ENCODE measurements at places on chromosomes 3 and 15.

DNA sequence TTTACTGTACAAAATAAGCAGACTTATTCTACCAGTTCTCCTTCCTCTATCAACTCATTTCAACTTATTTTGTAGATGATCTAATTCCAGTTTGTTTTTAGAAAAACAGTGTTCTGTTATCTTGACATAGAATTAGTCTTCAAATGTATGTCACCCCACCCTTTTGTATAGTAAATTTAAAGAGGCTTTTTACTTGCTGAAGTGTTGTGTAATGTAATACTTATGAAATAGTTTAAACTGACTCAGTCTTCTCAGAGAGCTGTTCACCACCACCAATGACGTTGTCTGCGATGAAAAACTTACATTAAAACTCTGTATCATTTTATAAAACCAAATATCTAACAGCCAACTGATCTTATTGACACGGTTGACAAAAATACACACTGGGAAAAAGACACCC lies 82.9 kb downstream of the RAP2B start:
- DNase-seq, result peak; percentile 45

DNA sequence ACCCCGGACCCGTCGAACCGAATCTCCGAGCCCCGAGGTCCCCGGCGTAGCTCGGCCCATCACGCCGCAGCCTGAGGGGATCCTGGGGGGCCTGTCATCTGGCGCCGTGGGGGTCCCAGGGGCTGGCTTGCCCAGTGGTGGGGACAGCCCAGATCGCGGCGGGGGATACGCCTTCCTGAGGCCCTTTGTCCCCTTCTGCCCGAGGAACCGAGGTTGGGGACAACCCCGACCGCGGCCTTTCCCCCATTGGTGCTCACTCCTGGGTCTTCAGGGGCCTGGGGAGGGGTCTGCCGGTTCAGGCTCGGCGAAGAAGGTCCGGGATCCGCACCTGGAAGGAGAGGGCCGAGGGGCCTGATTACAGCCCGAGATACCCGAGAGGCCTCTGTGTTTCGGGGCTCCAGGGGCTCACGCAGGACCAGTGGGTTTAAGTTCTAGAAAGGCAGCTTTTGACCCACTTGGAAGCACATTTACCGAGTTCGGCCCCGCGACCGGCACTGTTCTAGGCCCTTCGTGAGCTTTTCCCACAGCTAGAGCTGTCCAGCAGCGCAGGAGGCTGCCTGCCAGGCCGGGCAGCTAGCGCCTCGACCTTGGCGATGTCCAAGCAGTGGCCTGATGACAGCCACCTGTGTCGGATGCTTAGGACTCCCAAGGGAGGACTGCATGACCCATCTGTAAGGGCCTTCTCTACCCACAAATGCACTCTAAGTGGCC lies 504 bp downstream of the ABHD2 start:
- DNase-seq, result peak; percentile 48

- no peak for DNase-seq
These were observed 9.4 kb upstream of the CSTA start for GRCh38 chr3:122315619-122316018.

DNA sequence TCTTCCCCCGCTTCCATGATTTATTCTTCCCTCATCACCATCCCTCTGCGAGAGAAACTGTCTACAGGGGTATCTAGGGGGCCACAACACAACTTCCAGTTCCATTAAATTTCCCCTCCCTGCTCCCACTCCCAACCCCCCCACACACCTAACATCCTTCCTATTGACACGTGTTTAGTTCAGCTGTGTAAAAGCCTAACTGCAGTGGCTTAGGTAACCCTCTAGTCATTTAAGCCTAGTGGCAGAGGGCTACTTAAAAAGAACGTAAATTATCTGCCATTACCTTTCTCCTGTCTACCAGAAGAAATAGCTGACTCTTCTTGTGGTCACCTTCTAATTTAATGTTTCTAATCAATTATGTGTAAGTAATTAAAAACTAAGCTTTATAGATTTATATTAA lies 56.3 kb downstream of the ZNF148 start:
- no peak for DNase-seq

GRCh38 chr3:38343797-38344594 lies 2.6 kb upstream of the XYLB start:
- no peak for DNase-seq

DNA sequence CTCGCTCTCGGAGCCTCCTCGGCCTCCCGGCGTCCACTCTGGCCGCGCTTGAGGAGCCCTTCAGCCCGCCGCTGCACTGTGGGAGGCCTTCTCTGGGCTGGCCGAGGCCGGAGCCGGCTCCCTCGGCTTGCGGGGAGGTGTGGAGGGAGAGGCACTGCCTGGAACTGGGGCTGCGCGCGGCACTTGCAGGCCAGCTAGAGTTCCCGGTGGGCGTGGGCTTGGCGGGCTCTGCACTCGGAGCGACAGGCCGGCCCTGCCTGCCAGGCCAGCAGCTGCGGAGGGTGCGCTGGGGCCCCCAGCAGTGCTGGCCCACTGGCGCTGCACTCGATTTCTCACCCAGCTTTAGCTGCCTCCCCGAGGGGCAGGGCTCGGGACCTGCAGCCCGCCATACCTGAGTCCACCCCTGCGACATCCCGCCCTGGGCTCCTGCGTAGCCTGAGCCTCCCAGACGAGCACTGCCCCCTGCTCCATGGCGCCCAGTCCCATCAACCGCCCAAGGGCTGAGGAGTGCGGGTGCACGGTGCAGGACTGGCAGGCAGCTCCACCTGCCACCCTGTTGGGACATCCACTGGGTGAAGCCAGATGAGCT lies 765.0 kb downstream of the IGSF11 start:
- DNase-seq, result no peak

GRCh38 chr15:33021806-33022389 lies 172.6 kb downstream of the FMN1 start:
- peak; percentile 59 for DNase-seq

DNA sequence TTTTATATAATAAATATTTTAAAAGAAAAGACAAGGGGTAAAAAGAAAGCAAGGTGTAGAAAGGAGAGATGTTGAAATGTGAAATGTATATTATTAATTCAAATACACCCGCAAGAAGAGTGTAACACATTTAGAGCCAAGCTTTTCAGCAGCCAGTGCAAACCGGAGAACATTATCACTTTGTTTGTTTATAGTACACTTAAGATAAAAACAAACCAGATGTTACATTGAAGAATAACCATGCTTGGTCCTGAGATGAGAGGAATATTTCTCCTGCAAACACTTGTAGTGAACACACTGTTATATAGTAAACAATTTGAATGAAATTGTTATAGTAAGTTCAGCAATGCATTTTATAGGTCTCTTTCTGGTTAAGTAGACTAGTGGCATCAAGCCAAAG lies 1441.5 kb downstream of the OTOL1 start:
- DNase-seq, result no peak

- no peak for DNase-seq
These were observed 17.0 kb upstream of the CCNL1 start for GRCh38 chr3:157176934-157177333.

- peak; percentile 55 for DNase-seq
These were observed 263.3 kb downstream of the ABHD5 start for GRCh38 chr3:43953814-43954692.

GRCh38 chr15:25059698-25060471 lies 105.1 kb downstream of the SNRPN start:
- no peak for DNase-seq

GRCh38 chr15:62698646-62699045 lies 343.9 kb upstream of the TPM1 start:
- no peak for DNase-seq

- no peak for DNase-seq
These were observed 231.8 kb downstream of the UACA start for GRCh38 chr15:70531576-70531975.

GRCh38 chr3:192825657-192826200 lies 91.9 kb downstream of the MB21D2 start:
- peak; percentile 68 for DNase-seq

GRCh38 chr3:20669184-20669583 lies 483.2 kb upstream of the SGO1 start:
- no peak for DNase-seq

GRCh38 chr15:41882689-41883483 lies 11.0 kb downstream of the SPTBN5 start:
- DNase-seq, result no peak

GRCh38 chr3:139132976-139133375 lies 88.3 kb upstream of the PRR23C start:
- no peak for DNase-seq

DNA sequence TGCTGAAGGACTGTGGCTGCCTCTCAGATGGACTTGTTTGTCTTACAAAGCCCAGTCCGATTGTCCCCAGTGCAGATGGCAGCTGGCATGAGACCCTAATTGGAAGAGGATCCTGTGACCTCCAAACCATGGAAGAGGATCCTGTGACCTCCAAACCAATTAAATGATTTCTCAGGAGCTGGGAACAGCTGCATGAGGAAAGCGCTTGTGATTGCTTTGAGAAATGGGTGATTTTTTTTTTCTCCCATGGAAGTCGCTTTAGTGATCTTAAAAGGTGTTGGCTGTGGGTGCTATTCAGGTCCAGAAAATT lies 68.4 kb upstream of the LARS2 start:
- DNase-seq, result no peak

- DNase-seq, result no peak
These were observed 200.3 kb upstream of the SEMA6D start for GRCh38 chr15:47516972-47517371.

- no peak for DNase-seq
These were observed 17.1 kb downstream of the RBP1 start for GRCh38 chr3:139522421-139522820.

DNA sequence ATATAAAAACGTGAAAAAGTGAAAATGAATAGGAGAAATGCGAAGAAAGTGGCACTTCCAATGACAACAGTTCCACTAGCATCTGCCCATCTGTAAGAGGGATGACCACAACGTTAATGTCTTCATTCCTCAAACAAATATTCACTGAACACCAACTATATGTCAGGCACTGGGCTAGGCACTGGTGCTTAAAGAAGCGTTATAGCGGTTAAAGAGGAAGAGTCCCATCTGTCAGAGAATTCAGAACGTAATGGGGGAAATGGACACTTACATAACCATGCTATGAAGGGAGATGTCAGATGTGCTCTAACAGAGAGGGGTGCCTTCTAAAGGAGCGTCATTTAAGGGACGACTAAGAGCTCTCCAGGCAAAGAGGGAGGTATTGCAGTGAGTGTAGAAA lies 8.2 kb downstream of the RUBCN start:
- peak; percentile 57 for DNase-seq

GRCh38 chr3:71082833-71083232 lies 500.7 kb downstream of the FOXP1 start:
- DNase-seq, result no peak

DNA sequence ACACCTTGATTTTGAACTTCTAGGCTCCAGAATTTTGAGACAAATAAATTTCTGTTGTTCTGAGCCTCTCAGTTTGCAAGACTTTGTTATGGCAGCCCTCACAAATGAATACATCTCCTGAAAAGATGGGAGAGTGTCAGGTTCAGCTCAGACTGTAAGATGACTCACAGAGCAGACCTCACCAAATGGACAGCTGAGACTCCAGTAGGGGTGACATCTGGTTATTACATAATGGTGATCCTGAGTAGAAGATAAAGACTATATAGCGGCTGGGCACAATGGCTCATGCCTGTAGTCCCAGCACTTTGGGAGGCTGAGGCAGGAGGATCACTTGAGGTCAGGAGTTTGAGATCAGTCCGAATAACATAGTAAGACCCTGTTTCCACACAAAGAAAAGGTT lies 26.2 kb upstream of the MTMR14 start:
- DNase-seq, result no peak

GRCh38 chr15:82298520-82298919 lies 35.9 kb downstream of the SAXO2 start:
- no peak for DNase-seq

GRCh38 chr3:97301114-97301513 lies 463.4 kb upstream of the ARL6 start:
- no peak for DNase-seq

GRCh38 chr15:46589088-46589487 lies 954.3 kb downstream of the SQOR start:
- no peak for DNase-seq

DNA sequence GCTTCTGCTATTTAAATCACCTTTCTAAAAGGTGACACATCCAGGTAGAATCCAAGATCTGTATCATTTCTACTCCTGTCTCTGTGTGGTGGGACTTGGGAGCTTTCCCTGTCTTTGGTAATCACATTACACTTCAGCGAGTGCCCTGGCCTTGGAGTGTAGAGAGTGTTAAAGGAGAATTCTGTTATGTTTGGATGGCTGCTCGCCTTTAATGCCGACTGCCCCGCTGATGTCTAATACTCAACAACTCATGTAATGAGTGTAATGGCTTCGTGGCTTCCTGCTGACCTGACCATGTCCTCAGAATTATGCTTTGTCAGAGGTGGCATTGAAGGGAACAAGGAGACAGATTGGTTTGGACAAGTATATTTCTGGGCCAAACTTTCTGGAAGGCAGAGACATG lies 66.3 kb upstream of the LRTM1 start:
- DNase-seq, result no peak

GRCh38 chr3:20185331-20185678 lies 701 bp downstream of the SGO1 start:
- no peak for DNase-seq

DNA sequence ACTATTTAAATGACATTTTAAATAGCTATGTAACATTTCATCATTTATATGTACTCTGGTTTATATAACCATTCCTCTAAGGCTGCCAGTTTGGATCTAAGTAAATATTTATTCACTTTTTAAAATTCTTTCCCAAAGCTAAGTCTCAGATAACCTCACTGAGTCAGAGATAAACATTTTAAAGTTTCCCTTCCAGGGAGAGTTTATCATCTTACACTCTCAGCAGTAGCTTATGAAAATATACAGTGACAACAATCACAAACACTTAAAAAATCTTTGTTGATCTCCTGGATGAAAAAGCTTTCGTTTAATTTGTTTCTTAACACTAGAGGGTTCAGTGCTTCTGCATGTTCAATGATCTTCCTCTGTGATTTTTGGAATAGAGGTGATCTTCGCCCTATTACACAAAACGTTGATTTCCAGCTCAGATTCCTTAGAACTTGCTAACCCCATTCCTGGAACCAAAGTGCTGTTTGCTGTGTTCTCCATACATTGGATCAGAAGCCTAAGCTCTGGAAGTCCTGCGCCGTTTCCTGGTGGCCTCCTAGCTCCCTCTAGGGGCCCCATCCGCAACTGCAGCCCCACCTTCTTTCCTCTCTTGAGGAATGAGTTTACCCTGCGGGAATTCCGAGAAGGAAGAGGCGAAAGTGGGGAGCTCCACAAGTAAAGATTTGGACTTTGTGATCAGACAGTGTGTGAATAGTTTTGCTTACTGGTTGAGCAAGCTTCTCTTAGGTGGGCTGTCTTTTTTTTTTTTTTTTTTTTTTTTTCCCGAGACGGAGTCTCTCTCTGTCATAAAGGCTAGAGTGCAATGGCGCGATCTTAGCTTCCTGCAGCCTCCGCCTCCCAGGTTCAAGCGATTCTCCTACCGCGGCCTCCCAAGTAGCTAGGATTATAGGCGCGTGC lies 29.3 kb upstream of the SACM1L start:
- DNase-seq, result peak; percentile 81

- DNase-seq, result no peak
These were observed 234.3 kb downstream of the SHOX2 start for GRCh38 chr3:157871838-157872460.

- peak; percentile 89 for DNase-seq
These were observed 258.5 kb upstream of the PROK2 start for GRCh38 chr3:72043204-72044133.
